KG1 (cell line): ENCODE measurements at places on chromosomes 16 and 17.
A peak's percentile ranks its signal among the peaks of the same experiment; 100 is the strongest.

- DNase-seq, result no peak
Observed at GRCh38 chr16:18803569-18804462, 2.5 kb upstream of the ARL6IP1 start.

GRCh38 chr16:79172976-79173500 is 427.5 kb downstream of the MAF start:
- no peak for DNase-seq

DNA sequence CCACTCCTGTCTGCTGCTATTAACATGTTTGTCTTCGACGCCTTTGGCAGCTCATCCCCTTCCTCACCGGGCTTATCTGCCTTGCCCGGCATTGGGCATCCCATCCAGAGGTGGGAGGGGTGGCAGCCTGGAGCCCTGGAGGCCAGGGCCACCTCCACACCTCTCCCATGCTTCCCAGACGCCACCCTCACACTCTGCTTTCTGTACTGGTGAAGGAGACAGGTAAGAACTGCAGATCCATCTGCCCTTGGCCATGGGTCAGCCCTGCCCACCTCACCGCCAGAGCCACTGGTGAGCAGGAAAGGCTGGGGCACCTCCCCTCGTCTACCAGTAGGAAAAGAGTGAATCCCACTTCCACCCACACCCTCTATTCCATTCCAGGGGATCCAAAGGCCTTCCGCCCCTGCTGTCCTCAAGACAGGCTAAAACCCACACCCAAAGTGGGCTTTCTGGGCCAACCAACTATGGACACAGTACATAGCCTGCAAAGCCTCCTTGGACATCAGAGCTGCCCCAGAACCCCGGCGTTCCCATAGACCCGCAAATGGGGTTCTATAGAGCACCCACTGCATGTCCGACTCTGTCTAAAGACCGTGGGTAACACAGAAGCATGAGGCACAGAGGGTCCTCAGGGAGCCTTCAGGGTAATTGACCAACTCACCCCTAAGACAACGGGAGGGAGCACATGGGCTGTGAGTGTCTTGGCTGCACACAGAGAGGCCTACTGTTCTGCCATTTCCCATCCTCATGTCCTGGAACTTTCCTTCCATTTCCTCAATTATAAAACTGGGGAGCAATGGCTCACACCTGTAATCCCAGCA is 23.4 kb upstream of the RBFOX3 start:
- DNase-seq, result no peak

DNA sequence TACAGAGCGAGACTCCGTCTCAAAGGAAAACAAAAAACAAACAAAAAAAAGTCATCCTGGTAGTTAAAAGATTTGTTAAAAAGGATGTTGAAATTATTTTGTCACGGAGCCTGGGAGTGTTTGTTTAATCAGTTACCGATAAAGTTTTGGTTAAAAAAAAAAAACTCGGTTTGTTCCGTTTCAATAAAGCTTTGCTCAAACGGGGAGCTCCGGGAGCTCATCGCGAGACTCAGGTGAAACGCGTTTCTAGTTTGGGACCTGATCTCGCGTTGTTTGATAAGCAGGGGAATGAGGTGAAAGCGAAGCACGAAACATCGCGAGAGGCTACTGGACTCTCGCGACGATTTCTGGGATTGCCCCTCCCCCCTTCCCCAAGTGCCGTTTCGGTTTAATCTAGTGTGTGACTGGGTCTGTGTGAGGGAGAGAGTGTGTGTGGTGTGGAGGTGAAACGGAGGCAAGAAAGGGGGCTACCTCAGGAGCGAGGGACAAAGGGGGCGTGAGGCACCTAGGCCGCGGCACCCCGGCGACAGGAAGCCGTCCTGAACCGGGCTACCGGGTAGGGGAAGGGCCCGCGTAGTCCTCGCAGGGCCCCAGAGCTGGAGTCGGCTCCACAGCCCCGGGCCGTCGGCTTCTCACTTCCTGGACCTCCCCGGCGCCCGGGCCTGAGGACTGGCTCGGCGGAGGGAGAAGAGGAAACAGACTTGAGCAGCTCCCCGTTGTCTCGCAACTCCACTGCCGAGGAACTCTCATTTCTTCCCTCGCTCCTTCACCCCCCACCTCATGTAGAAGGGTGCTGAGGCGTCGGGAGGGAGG is at the start of gene CDK12:
TSS of gene CDK12 (plus strand) at position 374 of the 813 bp plus-strand sequence. CDS start 586 bp downstream, outside the sequence.
- DNase-seq, result peak; percentile 98

- DNase-seq, result no peak
Observed at GRCh38 chr16:82891918-82892317, 265.1 kb downstream of the CDH13 start.

DNA sequence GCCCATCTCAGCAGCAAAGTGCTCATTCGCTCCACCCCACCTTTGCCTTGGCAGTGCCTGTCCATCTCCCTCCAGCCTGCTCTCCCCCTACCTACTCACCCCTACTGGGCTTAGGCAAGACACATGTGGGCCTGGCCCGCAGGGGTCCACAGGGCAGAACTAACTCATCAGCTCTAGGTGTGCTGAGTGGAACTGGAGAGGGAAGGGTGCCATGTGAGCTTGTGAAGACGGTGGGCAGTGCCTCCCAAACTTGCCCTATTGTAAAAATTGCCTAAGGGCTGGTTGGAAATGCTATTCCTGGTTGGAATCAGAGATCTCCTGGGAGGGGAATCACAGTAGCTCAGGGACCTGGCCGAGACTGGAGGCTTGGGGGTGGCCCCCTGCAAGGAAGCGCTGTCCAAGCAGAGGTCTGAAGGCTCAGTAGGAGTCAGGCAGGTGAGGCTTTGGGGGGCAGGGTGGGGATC is 29.1 kb upstream of the TNS4 start:
- no peak for DNase-seq

DNA sequence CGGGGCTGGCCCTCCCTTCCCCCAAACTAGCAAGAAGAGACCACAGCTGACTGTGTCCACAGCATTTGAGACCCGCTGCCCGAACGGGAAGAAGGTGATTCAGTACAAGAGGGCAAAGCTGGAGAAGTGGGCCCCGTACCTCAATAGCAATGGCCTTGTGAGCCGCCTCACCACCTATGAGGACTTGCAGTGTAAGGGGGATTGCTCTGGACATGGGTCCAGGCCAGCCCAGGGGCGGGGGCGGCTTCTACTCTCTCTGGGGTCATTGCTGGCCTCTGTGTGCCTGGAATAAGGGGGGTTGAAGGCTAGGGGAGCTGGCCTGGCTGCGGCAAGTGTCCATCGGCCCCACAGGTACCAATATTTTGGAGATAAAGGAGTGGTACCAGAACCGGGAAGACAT is 12.9 kb upstream of the KATNB1 start:
- no peak for DNase-seq

DNA sequence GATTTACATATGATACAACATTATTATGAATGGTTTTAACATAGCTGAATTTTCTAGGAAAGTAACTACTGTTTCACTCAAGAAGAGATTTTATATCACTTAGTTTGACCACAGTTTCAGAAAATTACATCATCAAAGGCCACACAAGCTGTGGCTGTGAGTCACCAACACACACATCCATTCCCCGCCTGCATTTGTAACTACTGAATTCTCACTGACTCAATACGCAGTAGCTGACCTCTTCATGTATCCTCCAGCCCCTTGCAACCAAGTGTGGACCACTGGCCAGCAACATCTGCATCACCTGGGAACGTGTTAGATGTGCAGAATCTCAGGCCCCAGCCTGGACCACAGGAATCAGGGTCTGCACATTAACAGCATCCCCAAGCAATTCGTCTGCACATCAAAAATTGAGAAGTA is 197.6 kb downstream of the XYLT1 start:
- DNase-seq, result no peak

GRCh38 chr17:9217151-9218056 is 196.1 kb downstream of the NTN1 start:
- DNase-seq, result no peak

GRCh38 chr16:72172105-72173034 is at the start of gene PMFBP1:
PMFBP1 (minus strand) TSS chr16:72172155; CDS start chr16:72171208, 947 bp downstream.
- DNase-seq, result peak; percentile 49

DNA sequence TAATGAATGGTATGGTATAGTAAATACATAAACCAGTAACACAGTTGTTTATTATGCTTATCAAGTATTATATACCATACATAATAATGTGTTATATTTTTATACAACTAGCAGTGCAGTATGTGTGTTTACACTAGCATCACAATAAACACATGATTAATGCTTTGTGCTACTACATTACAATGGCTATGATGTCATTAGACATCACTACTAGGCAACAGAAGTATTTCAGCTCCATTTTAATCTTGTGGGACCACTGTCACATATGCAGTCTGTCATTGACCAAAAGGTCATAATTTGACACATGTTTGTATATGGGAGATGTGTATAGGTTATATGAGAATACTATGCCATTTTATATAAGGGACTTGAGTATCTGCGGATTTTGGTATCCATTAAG is 32.7 kb downstream of the TRIM37 start:
- DNase-seq, result no peak

- DNase-seq, result no peak
Observed at GRCh38 chr17:37037590-37038155, 88.9 kb downstream of the AATF start.

DNA sequence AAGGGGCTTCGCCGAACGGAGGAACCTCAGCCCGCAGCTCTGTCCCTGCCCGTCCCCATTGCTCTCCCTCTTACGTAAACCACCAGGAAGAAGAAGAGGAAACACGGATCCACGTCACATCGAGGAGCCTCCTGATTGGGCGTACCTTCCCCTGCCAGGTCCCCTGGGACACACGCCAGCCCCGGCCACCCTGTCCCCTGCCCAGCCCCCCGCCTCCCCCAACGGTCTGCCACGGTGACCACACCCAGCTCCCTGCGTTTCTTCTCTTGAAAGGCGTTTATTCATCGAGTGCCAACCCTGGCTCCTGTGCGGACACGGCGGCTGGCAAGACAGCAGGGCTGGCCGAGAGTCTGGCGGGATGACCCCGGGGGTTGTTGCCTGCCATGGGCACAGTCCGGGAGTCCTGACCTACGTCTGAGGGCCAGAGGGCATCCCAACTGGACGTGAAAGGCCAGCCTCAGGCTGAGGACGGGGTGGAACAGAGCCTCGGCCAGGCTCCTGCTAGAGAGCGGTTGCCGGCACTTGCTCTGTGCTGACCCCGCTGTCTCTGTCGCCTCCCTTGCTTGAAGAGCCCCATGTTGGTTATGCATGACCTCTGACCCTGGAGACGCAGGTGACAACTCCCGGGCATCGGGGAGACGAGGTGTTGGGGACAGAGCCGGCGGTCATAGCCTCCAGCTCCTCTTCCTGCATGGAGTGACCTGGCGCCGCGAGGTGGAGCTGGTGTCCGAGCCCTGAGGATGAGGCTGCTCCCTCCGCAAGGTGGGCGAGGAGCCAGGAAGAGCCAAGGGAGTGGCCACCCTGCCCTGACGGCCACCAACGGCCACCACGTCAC is 40.5 kb upstream of the ACSF3 start:
- DNase-seq, result no peak

DNA sequence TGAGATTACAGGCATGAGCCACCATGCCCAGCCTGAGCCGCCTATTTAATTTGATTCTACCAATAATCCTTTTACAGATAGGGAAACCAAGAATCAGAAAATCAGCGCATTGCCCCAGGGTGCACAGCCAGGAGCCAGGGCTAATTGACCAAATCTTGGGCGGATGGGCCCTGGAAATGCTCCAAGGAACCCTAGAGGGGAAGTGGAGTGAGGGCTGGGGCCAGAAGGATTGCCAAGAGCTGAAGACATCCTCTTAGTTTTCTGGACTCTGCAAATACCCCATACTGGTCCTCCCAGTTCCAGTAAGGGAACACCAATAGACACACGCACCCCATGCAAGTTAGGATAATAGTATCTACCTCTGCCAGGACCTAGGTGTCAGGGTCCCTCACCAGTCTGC is 3.8 kb downstream of the FHOD1 start:
- DNase-seq, result no peak

- DNase-seq, result no peak
Observed at GRCh38 chr16:15434425-15435215, at the start of gene BMERB1. BMERB1 (plus strand) TSS chr16:15434588; CDS start chr16:15434654, 66 bp downstream.

DNA sequence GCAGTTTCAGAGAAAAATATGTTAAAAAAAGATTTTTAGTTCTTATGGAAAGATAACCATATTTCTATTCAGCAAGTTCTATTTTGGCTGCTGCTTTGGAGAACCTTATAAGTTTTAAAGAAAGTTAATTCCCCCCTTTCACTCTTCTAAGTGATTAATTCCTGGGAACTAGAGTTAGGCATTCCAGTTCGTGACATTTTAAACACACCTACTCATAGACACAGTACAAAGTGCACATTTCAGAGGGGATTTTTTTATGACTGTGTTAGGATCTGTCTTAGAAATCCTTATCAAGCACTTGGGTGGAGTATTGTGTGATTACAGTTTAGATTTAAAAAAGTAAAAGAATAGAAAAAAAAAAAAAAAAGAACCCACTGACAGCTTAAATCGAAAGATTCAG is 3.5 kb upstream of the CDH11 start:
- DNase-seq, result no peak

- DNase-seq, result no peak
Observed at GRCh38 chr16:10617662-10618420, 37.4 kb upstream of the EMP2 start.

DNA sequence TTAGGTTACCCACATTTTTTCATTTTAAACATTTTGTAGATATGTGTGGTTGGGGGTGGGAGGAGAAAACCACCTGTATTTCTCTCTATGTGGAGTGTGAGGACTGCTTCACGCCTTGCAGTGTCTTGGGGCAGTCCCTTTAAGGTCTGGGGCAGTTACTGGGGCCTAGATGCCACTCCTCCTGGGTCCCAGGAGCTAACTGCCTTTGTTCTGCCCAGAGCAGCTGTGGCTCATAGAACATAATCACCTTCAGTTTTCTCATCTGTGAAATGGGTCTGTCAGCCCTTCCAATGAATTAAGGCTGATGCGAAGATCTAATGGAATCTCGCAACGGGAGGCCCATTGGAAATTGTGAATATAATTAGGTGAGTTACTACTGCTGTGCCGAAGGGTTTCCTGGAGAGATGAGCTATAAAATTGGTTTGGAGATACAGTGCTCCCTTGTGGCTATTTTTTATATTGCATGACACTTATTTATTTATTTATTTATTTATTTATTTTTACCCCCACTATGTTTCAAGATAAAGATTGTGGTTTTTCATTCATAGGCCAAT is 22.9 kb downstream of the DHRS7C start:
- DNase-seq, result no peak

- no peak for DNase-seq
Observed at GRCh38 chr17:64150237-64151015, 20.5 kb upstream of the ERN1 start.

- no peak for DNase-seq
Observed at GRCh38 chr17:37830151-37830993, 85.5 kb upstream of the HNF1B start.

DNA sequence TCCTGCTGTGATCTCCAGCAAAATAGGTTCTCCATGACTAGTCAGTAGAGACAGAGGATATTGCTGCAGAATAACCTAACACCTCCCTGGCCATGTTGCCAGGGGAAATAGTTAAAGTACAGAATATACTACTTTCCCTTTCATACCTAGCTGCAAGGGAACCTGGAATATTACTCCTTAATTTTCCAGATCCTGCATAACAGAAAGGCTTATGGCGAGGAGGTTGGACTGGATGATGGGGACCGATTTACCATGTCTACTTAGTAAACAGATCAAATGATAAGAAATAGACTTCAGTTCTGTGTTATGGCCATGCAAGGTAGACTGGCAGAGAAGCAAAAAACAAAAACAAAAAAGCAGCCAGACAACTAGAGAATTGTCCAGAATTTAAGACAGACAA is 117.4 kb downstream of the MSI2 start:
- DNase-seq, result no peak

- no peak for DNase-seq
Observed at GRCh38 chr16:73056448-73056847, 8.5 kb upstream of the ZFHX3 start.
